ENCODE measurements at places on chromosomes 12 and 14.

- DNase-seq = no peak
Observed at GRCh38 chr12:93108985-93109384, 179.9 kb upstream of the EEA1 start.

DNA sequence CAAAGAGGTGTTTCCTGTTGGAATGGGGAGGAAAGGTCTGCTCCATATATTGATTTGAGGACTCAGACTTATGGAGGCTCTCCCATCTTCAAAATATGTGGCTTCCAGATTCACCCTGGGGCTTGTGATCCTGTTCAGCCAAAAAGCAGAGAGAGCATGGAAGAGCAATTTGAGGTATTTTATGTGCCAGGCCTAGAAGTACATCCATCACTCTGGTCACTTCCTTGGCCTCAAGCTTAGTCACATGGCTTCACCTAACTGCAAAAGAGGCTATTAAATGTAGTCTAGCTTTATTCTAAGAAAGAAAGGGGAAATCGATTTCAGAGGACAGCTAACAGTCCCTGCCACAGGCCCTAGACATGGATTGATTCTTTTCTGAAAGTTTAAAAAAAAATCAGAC lies 86.2 kb downstream of the C12orf50 start:
- DNase-seq = no peak

DNA sequence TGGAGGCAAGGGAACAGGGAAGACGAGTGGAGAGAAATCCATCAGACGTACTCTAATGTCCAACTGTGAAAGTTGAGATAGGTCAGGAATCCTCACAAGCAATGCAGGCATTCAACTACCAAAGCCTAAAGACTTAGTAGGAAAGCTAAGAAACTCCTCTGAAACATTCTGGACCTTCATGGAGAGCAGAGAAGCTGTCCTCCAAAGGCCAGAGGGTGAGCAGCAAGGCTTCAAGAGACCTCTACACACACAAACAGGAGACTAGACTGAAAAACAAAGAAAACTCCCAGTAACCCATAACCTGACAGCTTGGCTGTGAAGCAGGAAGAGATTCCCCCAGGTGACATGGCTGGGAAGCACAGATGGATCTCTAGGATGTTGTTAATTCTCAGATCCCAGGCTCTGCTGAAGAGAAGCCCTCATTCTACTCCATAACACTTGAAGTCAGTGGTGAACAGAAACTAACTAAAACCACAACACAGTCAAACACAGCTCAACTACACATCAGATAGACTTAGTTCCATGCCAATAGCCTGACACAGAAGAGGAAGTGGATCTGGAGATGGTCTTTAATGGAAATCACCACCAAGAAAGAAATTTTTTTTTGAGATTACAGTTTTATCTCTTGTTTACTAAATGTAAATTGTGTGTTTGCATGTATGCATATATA lies 23.2 kb upstream of the LYZ start:
- DNase-seq = no peak

DNA sequence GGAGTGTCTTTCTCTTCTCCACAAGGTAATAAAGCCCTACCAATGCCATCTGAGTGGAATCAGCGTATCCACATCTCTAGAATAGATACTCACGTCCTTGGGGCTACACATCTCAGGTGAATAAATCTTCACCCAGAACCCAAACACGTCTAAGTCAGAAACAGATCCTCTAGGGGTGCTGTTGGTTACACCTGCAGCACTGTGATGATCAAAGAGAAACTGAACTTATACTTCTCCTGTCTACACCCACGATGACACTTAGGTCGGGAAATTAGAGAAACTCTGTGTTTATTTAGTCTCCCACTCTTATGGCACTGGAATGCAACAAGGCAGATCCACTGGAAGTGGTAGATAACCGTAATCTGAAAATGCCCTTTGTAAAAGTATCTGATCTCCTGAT lies 46.2 kb downstream of the WIF1 start:
- no peak for DNase-seq

GRCh38 chr14:104302794-104303405 lies 164.5 kb downstream of the KIF26A start:
- no peak for DNase-seq

- no peak for DNase-seq
Observed at GRCh38 chr14:88998027-88998426, 173.6 kb downstream of the TTC8 start.

DNA sequence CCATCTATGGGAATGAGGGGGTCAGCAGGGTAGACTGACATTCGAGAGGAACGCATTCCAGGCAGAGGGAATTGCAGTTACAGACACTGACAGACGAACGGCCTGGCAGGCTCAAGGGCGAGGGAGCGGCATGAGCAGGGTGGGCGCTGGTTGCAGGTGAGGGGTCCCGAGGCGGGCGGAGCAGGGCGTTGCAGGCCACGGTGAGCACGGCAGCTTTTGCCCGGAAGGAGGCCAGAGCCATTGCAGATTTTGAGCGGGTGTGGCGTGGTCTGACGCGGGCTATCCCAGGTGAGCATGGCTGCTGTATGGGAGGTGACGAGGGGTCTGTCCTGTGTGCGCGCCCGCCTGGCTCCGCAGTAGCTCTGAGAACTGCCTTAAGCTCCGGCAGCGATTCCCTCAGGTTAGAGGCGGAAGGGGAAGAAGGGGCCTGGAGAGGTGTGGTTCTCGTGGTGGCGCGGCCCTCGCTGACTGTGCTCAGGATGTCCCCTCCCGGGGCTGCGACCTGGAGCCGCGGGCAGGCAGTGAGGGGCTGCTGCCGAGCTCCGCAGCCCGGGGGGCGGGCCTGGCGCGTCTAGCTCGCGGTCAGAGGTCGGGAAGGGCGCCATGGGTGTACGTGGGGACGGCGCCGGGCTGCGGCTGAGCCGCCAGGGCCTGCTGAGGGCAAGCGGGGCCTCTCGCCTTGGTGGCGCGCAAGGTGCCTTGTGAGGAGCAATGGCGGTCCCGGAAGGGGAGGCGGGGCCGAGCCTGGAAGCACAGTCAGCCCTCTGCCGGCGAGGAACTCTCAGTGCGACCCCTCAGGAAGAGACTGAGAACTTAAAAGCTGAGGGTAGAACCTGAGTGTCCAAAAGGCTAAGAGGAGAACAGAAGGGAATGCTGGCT lies 177.1 kb downstream of the CACNA1C start:
- DNase-seq = no peak

GRCh38 chr12:53660041-53660440 lies 15.8 kb downstream of the ATP5MC2 start:
- no peak for DNase-seq

- no peak for DNase-seq
Observed at GRCh38 chr12:102407776-102408486, 72.4 kb downstream of the IGF1 start.

- DNase-seq = no peak
Observed at GRCh38 chr14:37203423-37203822, 5.7 kb downstream of the MIPOL1 start.
